ENCODE measurements at places on chromosomes 7 and 10.

GRCh38 chr10:122132882-122133565 is 138.1 kb upstream of the BTBD16 start:
- no peak for DNase-seq

DNA sequence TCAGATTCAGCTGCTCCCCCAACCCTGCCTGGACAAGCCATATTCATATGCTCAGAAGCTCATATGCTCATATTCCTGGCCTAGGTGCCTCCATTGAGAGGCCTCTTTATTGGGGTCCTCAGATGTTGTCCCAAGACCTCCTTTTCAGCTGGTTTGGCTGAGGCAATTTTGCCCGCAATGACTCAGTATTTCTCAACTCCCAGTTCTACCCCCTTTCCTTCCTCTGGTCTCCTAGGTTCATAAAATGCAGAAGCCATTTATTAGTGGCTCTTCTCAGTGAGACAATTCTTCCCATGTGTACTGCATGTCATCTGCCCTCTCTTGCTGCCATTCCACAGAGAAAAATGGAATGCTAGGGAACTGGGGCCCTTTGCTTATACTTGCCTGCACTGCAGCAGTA is 110.7 kb downstream of the INHBA start:
- DNase-seq: peak; percentile 89

DNA sequence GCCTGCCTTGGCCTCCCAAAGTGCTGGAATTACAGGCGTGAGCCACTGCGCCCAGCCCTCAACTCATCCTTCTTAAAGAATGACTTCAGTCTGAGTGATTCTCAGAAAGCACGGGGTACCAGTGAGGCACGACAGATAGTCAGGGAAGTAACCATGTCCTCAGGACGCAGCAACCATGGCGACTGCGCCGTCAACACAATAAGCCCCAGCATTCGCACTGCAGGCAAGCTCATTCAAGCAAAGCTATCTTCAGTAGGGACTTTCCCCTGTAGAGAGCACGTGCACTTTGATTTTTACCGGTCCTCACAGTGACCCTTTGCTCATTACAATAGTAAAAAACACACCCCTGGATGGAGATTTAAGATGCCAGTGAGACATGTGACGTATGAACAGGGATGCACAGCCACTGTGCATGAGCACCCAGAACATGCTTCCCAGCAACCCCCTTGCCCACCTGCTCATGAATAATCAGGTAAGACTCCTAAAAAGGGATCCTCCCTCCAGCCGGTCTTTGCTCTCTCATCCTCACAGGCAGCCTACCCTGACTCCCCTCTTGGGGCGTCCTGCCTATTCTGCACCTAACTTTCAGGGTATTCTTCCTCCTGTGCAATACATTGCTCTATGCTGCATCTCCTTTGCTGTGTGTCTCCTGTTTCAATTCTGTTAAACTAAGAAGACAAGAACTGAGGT is 9.1 kb downstream of the WDR86 start:
- no peak for DNase-seq

- no peak for DNase-seq
These were observed 77.0 kb upstream of the PODXL start for GRCh38 chr7:131633342-131633843.

DNA sequence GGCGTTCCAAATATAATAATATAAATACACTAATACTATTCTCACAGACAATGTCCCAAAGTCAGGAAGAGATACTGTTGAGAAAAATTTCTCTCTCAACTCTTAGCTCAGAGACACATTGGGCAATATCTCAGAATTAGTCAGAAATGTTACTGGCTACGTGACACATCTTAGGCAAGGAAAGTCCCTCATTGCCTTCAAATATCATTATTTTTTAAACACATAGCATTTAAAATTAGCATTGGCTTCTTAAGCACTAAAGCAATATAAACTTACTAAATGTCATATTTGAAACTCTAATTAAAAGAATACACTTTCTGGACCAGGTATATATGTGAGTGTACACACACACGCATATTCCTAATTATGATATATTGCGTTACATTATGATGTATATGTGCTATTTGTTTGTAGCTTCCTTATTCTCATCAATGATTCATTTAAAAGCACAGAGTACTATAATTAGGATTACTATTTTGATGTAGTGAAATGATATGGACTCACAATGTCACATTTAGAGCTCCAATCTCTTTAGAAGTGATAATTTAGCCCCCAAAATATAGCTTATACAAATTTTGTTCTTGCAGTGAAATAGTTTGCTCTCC is 255.8 kb downstream of the TWIST1 start:
- DNase-seq: no peak

DNA sequence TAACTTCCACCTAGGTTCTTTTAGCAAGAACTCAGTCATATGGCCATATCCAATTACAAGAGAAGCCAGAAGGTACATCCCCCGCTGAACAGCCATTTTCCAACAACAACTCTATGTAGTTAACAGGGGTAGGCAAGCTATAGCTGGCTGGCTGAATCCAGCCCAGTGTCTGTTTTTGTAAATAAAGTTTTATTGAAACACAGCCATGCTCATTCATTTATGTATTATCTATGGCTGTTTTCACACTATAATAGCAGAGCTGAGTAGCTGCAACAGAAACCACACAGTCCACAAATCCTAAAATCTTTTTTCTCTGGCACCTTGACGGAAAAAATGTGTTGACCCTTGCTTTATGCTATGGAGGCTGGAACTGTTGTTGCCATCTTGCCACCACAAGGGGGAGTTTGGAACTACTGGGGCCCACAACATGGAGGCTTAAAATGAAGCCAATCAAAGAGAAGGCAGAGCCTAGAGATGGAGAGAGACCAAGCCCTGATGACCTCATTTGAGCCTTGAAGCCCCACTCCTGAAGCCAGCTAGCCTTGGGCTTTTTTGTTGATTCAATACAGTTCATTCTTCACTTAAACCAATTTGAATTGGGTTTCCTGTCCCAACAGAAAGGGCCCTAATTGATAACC is 33.3 kb upstream of the XPNPEP1 start:
- peak; percentile 41 for DNase-seq

GRCh38 chr10:108598320-108598695 is 1325.0 kb downstream of the XPNPEP1 start:
- no peak for DNase-seq

GRCh38 chr7:35570937-35571336 is 124.0 kb downstream of the HERPUD2 start:
- DNase-seq: no peak

DNA sequence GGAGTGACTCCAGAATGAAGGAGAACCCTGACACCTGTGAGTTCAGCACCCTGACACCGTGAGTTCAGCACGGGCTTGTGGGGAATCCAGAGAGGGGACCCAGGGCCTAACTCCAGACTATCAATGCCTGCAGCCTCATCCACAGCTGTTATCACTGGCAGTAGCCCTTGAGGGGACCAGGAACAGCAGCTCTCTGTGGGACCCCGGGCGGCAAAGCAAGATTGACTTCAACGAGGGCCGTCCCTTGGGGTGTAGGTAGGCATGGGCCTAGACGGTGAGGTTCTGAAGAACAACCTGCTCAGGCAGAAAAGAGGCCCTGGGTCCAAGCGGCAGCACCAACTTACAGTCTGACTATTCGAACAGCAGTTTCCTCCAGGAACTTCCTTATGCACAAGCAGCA is 8.9 kb downstream of the GRID1 start:
- DNase-seq: no peak

DNA sequence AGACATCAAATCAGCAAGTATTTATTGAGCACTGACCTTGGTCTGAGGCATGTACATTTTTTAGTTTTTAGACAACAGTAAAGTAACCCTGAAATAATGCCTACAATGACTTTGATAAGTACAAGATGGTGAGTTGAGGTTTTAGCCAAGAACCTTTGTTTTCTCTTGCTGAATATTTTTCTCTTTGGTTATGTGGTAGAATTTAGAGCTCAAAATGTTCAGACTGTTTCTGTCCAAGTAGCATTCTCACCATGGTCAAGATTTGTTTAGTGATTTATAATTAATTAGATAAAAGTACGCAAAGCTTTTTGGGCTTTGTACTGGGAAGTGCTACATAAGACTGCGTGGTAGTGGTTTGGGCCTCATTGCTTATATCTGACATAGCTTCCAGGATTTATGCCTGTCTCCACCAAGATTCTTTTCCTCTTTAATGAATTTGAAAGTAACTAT is 102.4 kb downstream of the KAT6B start:
- DNase-seq: no peak

DNA sequence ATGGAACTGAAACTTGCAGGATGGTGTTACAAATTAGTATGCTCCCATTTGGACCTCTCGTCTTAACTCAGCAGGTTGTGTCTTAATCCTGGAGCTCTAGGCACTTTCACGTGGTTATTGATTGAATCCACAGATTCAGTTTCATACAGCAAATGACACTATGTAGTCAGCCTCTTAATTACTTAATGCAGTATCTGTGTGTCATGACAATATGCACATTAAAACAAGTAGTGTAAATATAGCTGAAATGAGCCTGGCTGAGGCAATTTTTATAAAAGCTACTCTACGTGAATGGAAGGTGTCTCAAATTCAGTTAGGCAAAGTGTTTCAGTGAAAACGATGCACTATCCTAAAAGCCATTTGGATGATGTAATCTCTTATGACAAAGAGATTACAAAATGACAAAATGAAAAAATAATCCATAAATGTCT is 86.8 kb downstream of the CD36 start:
- DNase-seq: no peak

GRCh38 chr10:123009105-123009820 is 457 bp downstream of the ACADSB start:
- DNase-seq: no peak

DNA sequence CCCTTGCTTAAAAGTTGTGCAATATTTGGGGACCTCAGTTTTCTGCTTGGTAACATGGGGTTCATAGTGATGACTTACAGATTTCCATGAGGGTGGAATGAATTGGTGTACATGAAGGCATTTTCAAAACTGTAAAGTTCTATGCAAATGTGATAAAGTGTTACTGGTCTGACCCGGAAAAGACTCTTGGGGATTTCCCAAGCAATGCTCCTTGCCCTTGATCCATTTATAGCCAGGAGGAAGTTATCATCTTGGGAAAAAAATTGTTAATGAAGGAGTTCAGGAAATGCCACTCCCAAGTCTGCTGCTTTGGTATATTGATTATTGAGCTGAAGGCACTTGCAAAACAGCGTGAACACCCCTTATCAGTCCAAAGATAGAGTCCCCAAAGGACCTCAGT is 96.3 kb upstream of the ZPBP start:
- DNase-seq: no peak

- no peak for DNase-seq
These were observed 6.0 kb downstream of the ASB10 start for GRCh38 chr7:151181011-151181431.

DNA sequence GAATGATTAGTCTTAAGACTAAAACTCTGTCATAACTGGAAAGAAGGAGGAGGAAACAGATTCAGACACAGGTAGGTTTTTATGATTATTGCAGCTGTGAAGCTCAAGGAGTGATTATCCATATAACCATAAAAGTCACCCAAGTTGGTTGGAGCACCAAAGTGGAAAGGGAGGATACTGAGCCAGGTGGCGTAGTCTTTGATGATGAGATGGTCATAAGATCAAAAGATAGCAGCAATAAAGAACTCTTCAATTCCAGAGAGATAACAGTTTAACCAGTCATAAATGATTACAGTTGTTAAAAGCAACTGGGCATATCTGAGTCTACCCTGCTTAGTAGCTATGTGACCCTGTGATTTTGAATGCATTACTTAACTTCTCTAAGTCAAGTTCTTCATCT is 8.4 kb downstream of the ABCB1 start:
- no peak for DNase-seq

- DNase-seq: no peak
These were observed 24.6 kb upstream of the SGMS1 start for GRCh38 chr10:50648089-50648934.

DNA sequence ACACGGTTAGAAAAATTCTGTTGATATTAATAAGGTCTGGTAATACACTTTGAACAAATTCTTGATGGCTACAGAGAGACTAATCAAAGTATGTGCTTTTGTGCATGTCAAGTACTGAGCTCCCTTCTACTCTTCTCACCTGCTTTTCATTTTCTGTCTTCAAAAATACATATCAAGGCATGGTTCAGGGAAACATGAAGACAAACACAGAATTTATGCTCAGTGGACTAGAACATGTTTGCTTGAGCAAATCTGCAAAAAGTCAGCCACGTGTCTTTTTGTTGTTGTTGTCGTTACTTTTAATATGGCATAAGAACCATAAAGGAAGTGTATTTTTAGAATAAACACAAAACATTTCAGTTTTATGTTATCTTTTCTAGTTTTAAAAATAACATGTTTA is 21.9 kb downstream of the CDK13 start:
- no peak for DNase-seq

- no peak for DNase-seq
These were observed 27.3 kb downstream of the PDE1C start for GRCh38 chr7:32042900-32043299.

- DNase-seq: no peak
These were observed 39.6 kb downstream of the ASAH2 start for GRCh38 chr10:50211670-50212069.

- DNase-seq: no peak
These were observed 175.2 kb downstream of the CDK14 start for GRCh38 chr7:90771281-90771680.

- DNase-seq: no peak
These were observed 4.5 kb upstream of the GATA3 start for GRCh38 chr10:8049865-8050555.

DNA sequence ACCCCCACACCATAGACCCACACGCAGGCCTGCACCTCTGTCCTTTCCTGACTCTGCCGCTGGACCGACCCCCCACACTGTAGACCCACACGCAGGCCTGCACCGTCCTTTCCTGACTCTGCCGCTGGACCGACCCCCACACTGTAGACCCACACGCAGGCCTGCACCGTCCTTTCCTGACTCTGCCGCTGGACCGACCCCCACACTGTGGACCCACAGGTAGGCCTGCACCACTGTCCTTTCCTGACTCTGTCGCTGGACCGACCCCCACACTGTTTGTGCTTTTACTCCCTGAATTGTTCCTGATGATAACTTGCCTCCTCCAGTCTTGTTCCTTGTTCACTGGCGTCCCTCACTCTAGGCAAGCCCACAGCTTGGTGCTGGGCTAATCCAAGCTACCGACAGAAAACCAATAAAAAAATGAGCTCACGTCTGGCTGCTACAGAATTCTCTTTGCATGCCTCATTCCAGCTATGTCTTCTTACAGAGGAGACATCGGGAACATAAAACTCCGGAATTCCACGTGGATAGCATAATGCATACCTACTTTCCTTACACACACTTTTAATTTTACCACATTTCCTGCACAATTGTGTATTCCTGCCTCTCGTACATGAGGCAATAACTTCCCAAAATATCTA is 494.3 kb downstream of the PTPRN2 start:
- DNase-seq: no peak

DNA sequence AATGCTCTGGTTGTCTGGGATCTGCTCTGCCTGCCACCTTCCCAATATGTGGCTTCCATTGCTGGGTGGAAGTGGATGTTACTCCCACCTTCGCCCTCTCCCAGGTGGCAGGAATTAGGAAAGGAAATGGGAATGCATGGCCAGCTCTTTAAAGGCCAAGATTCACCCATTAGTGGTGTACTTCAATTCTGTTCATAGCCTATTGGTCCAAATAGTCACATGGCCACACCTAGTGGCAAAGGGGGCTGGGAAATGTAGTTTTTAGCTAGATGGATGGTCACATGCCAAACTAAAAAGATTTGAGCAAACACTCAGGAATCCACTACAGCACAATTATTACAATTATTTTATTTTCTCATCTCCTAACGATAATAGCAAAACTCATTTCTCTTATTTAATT is 135.1 kb downstream of the NPY start:
- DNase-seq: no peak

GRCh38 chr10:3336673-3337293 is 164.2 kb upstream of the PITRM1 start:
- DNase-seq: no peak
